ENCODE measurements at places on chromosomes 11 and 22. TPM values are rescaled to one million over a fixed set of nuclear protein-coding genes. Genes with fewer than 3 reads are reported as not detected.
A peak's percentile ranks its signal among the peaks of the same experiment; 100 is the strongest.

- peak; percentile 56 for DNase-seq
Measured at GRCh38 chr11:32809313-32809712, 14.9 kb upstream of the CCDC73 start.

C22orf42 gene
- not detected for total RNA-seq

- no peak for DNase-seq
Measured at GRCh38 chr11:5489576-5490357, 1.3 kb downstream of the OR52D1 start.

- no peak for DNase-seq
Measured at GRCh38 chr22:48477031-48477721, 1350.5 kb downstream of the BRD1 start.

- DNase-seq, result no peak
Measured at GRCh38 chr11:37456746-37457145, 858.7 kb upstream of the RAG2 start.

DNA sequence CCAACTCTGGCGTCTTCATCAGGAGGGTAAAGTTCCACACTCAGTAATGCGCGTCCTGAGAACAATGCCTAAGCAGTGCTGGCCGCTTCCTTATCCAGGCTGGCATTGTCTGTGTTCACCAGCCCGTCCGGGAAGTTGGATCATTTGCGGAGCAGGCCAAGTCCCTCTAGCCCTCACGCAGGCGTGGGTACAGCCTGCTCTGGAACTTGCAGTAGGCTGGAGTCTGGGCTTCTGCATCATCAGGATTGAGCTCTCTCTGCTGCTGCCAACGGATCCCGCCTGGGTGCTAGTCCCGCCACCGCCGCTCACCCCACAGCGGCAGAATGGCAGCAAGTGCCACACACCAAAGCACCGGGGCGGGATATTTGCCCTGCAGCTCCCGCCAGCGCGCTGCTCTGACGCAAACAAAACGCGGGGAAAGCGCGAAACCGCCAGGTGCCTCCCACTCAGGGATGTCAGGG is 29.0 kb downstream of the GLYATL1 start:
- DNase-seq, result no peak

Data from Caki2 (cell line).